ENCODE measurements at places on chromosomes 6 and 20. TPM values are rescaled to one million over a fixed set of nuclear protein-coding genes. Genes with fewer than 3 reads are reported as not detected.

HMGN4 gene
- total RNA-seq: 96.4 TPM

ACTL10 gene
- total RNA-seq: 2.7 TPM

SLC2A10 gene
- 64.5 TPM for total RNA-seq

PPIL6 gene
- 2.9 TPM for total RNA-seq

MACROD2 gene
- 1.8 TPM for total RNA-seq

MOCS3 gene
- 9.8 TPM for total RNA-seq

NUP153 gene
- 35.1 TPM for total RNA-seq

VIP gene
- total RNA-seq: not detected
